ENCODE measurements at places on chromosomes 7 and 10.

- no peak for DNase-seq
These were observed 32.0 kb downstream of the GNA12 start for GRCh38 chr7:2812114-2812487.

DNA sequence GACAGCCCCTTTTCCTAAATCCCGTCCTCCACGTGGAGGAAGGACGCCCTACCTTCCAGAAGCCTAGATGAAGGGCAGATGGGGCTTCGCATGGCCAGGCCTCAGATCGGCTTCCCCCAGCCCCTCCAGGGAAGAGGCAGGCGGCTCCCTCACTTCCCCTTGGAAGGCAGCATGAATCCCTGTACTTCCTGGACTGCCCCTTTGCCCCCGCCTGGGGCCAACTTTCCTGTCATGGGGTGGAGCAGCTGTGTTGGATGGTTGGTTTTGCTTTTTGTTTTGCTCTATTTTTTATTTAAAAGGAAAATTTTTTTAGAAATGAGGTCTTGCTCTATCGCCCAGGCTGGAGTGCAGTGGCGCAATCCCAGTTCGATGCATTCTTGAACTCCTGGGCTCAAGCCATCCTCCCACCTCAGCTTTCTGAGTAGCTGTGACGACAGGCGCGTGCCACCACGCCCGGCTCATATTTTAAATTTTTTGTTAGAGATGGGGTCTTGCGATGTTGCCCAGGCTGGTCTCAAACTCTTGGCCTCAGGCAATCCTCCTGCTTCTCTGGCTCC is 27.2 kb downstream of the GTF2IRD1 start:
- no peak for DNase-seq

GRCh38 chr7:42128703-42129102 is 108.3 kb downstream of the GLI3 start:
- no peak for DNase-seq

GRCh38 chr7:117781707-117782106 is 91.5 kb downstream of the CTTNBP2 start:
- DNase-seq, result no peak

DNA sequence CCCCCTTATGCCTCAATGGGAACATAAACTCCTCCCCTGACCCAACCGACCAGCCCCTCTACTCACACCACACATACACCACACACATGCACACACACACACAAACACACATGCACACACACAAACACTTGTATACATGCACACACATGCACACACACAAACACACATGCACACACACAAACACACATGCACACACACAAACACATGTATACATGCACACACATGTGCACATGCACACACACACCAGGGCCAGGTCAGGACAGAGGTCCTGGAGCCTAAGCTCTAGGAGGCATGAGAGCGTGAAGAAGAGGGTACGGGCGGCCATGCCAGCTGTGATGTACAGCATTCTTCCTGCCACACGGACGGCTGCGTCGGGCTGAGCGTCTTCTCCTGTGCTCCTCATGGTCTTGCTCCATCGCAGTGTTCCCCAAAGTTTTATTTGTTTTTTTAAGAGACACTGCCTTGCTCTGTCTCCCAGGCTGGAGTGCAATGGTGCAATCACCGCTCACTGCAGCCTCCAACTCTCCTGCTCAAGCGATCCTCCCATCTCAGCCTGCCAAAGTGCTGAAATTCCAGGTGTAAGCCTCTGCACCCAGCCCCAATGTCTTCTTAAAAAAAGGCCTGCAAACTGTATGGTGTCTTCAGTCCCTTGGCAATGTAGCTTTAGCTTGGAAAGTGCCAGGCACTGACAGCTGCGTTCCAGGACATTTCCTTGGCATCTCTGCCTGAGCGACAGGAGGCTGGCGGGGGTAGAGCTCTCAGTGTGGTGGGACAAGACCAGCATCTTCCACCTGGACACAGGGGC is 38.8 kb upstream of the INPP5A start:
- DNase-seq, result no peak

GRCh38 chr7:18639711-18640110 is 144.2 kb downstream of the HDAC9 start:
- DNase-seq, result no peak

- peak; percentile 25 for DNase-seq
These were observed 91.5 kb downstream of the GSDME start for GRCh38 chr7:24665564-24666294.

- no peak for DNase-seq
These were observed 161.7 kb upstream of the SEMA3C start for GRCh38 chr7:81080553-81080952.

DNA sequence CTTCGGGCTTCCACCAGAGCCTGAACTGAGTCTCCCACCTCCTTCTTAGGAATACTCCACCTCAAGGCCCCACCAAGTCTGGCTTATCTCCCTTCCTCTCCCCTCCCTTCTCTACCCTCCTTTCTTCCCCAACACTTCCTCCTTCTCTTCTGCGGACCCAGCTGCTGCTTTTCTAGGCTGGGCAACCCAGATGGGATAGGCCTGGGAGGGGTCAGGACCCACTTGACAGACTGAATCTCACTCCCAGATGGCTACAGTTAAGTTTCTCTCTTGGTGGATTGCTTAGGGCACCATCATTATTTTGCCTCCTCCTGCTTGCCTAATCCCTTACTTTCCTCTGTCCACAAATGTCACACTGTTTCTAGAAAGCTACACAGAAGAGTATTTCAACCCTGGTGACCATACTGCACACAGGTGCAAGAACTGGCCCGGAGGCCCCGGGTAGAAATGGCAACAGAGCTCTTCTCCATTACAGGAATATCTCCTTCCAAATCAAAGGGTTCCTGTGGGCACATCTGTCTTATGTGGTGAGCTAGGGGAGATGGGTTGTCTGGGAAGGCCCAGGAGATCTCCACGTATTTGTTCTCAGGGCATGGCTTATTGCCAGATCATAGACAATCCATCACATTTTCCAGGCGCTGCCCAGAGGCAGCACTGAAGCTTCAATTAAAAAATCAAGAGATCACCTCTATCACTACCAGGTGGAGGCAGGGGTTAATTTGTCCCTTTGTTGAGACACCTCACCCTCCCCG is 5.1 kb upstream of the HOXA11 start:
- DNase-seq, result no peak

DNA sequence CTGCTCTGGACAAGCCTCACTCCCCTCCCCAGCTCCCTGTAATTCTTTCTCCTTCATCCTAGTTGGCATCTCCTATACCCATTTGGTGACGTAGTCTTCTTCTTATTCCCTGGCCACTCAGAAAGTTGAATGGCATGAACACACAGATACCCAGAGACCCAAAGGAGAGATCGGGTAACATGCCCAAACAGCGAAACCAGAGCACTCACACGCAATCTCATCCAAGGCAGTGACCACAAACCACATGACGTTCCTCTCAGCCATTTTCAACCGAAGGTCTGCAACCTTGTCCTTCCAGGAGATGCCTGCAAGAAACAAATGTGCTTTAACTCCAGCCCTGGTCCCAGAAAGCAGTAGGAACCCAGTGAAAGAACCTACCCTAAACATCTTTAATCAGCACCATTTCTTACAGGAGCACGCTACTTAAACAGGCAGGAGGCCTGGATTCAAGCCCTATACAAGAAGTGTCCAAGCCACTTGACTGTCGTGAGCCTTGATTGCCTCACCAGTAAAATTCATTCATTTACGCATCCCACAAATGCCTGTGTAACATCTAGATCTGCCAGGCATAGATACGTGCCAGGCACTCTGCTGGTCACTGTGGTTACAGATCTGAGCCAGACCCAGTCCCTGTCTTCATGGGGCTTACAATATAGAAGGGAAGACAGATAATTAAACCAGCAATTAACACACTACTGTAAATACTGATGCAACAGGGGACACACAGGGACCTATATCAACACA is 37.1 kb downstream of the XPNPEP1 start:
- DNase-seq, result no peak

GRCh38 chr10:78461333-78461732 is 427.7 kb downstream of the RPS24 start:
- DNase-seq, result no peak

All from KG1 (cell line).